ENCODE measurements at places on chromosomes 2 and 18.
A peak's percentile ranks its signal among the peaks of the same experiment; 100 is the strongest.

GRCh38 chr2:229714080-229714735, at the start of gene DNER:
Gene DNER, minus strand, starts transcription at chr2:229714555. Its CDS starts 132 bp downstream, at chr2:229714423.
- peak; percentile 78 for DNase-seq

DNA sequence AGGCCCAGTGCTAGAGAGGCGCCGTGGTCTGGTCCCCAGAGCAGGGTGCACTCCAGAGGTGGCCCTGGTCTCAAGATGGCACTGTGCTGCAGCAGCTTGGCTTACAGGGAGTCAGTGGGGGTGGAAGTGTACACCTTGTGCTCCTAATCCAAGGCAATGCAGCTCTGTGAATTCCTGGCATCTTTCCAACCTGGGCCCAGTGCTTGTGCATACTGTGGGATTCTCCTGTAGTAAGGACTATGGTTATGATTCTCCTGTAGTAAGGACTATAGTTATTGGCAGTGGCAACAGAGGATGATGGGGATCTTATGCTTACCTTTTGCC, 616.7 kb upstream of the REG3G start:
- DNase-seq: no peak

DNA sequence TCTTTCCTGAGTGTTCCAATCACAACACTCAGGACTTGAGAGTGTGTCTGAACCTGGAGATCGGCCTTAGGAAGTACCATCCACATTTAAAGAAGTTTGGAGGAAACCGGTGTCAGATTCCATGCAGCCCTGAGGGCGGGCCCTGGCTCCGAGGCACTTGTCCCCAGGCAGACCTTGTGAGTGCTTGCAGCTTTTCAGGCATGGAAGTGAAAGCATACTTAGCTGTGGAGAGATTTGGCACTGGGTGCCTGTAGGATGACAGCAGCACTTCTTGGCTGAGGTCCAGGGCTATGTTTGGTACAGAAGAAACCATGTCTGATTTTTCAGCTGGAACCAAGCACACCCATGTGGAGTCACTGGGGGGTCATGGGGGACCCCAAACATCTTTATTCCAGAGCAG, 230.8 kb downstream of the SEPTIN10 start:
- DNase-seq: peak; percentile 84

GRCh38 chr2:100844514-100844913, 24.6 kb downstream of the NPAS2 start:
- DNase-seq: no peak

DNA sequence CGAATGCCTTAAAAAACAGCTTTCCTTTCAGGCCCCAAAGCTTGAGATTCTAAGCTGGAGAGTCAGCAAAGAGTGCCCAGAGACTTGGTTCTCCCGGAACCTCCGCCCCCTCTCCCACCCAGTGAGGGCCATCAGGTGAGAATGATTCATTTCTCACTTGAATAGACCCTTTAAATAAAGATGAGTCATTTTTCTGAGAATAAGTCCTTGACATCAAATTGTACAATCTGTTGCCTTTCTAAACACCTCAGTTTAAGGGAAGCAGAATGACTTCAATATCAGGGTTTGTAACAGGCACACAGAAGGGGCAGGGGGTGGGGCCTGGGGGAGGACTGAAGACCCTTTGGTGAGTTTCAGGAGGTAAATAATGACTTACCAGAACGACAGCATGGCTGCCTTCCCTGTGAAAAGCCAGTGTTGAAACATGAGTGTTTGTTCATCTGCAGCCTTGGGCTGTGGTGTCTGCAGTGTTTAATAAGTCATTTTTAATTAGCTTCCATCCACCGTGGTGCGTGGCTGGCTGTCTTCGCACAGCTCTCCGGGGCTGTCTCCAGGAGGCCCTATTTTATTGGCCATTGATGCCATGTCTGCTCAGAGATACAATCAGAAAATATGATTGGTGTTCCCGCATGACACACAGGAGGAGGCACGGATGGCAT, 134.9 kb upstream of the ZNF236 start:
- DNase-seq: no peak

DNA sequence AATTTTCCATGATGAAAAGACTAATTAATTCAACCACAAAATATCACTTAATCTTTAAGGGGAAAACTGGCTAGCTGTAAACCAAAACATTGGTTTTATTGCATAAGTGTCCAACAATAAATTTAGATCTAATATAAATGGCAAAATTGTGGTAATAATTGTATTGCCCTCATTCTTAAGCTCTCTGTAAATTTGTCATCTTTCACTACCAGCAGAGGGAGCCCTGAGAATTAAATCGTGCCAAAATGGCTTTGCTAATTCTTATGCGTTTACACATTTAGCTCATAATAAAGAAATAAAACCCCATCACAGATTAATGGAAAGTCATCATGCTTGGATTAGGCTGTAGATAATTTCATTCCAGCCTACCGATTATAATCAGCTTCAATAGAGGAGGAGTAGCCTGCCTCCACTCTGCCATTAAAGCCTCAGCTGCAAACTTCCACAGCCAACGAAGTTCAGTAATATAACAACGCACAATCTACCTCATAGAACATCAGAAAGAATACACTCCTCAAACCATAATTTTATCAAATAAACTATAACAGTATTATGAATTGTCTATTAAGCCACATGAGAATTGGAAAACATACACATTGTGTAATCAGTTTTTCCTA, 70.0 kb upstream of the ATP5MC3 start:
- DNase-seq: peak; percentile 94

DNA sequence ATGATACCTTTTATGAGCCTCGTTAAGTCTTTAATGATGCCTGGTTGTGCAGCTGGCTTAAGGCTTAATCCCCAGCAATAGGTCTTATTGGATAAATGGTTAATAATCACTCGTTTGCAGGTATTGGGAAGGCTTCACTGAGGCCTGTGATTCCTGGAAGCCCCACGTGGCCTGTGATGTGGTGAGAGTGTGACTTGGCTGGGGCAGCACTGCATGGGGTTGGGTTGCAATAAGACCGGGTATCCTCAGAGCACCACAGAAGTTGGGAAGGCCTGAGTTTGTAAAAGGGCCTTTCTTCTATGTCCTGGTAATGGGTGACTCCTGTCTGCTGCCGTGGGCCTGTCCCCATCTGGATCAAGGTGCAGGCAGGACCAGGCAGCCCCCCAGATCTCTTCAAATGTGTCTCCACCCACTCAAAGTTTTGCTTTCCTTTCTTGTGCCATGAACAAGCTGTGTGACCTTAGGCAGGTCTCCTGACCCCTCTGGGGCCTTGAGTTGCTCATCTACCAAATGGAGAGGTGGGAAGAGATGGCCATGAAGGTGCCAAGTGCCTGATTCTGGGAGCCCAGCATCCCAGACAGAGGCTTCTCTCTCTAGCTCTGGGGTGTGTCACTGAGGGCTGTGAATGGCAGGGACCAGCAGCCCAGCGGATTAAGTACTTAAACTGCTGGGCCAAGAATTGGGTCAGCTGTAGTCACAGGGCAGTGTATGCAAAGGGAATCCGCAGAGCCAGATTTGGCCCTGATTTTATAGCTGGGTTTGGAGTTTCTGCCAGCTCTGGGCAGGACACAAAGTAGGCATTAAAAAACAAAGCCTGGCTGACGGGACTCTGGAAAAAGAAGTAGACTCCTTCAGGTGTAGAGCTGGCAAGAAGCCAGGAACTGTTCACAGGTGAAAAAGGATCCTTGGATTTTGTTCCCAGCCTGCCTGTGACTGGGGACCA, 24.4 kb downstream of the LBH start:
- DNase-seq: peak; percentile 65

DNA sequence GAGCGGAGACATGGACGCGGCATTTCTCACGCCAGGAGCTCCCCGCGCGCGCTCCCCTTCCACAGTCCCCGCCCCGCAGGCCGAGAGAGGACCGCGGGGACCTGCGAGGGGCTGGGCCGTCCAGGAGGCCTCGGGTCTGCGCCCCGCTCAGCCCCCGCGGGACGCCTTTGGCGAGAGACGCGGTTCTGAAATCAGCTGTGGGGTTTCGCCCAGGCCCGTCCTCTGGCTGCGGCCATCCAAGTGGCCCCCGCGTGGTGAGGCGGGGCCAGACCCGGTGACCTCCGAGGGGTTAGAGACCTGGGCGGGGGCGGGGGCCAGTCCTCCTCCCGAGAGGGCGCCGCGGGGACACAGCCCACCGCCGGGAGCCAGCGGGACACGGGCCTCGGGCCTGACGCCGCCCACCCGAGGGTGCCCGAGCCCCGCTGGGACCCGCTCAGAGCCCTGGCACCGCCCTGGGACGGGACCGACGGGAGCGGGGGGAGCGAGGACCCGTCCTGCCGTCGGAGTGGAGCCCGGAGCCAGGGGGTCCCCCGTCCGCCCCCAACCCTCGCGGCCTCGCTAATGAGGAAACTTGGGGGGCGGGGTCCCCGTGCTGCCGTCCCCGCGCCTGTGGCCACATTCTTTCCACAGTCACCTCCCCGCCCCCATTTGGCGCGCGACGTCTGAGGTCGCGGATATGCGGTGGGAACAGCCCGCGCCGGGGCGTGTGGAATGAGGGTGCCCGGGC, 6.1 kb upstream of the SALL3 start:
- no peak for DNase-seq

DNA sequence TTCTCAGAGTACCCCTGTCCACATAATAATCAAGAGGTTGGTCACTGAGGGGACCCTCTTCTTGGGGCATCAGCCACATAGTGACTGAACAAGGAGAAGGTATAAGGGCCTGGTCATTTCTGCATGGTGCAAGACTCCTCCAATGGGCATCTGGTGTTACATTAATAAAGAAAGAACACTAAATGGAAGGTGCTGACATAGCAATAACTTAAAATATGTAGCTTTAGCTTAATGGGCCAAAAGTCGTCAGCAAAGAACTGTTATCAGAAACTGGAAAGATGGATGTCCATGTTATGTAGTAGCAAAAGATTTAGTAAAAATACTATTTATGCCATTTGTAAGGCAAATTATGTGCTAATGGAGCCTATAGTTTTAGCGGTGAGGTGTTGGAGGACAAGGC, 916.5 kb upstream of the SOX11 start:
- DNase-seq: no peak

GRCh38 chr2:12486205-12487118, 230.3 kb upstream of the TRIB2 start:
- no peak for DNase-seq

DNA sequence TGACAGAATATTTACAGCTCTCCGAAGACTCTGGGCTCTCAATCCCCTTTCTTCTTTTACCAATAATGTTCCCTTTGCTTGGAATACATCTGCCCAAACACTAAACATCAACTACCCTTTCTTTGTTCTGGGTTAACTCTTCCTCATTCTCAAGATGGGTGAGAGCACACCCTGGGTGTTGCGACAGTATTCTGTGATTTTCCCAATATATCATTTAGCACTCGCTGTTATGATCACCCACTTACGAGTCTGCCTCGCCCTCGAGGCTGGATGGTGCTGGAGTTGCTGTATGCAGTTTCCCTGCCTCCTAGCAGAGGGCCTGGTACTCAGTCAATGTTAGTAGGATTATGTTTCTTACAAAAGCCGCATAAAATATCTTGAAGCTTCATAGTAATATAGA, 93.2 kb downstream of the SOCS6 start:
- DNase-seq: no peak

DNA sequence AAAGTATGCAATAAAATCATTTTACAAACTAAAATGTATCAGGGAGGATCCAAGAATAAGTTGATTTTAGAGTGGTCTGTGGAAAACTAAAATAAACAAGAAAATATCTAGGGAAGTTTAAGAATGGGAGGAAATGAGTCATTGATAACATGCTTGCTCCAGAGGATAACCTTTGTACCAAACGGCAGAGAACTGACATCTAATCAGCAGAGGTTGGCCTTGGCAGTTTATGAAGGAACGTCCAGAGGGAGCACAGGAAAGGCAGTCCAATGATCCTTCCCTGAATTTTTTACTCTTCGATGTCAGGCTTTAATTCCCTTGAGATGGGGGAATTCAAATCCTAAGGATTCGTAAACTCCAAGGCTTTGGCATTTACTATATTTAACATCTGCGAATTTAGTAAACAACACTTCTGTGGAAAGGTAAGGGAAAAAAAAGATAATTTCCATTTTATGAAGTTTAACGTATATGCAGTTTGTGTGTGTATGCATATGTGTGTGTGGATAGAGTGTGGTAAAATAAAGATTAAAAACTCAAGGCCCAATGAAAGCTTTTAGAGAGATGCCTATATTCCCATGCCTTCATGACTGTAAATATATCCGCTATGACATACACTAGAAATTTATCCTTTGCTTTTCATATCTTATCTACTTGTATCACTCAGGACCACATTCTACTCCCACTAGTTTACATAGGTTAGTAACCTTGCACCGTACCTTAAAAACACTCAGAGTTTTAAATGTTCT, 8.7 kb upstream of the INPP1 start:
- DNase-seq: no peak

- no peak for DNase-seq
These were observed 83.9 kb downstream of the WDSUB1 start for GRCh38 chr2:159202568-159203071.

GRCh38 chr2:37061013-37061711, 23.0 kb downstream of the HEATR5B start:
- DNase-seq: no peak

GRCh38 chr18:46574743-46575115, 82.3 kb downstream of the LOXHD1 start:
- DNase-seq: no peak

GRCh38 chr2:60742419-60742818, 13.6 kb upstream of the PAPOLG start:
- DNase-seq: no peak

GRCh38 chr2:32824070-32824809, 122.5 kb upstream of the LTBP1 start:
- DNase-seq: no peak

DNA sequence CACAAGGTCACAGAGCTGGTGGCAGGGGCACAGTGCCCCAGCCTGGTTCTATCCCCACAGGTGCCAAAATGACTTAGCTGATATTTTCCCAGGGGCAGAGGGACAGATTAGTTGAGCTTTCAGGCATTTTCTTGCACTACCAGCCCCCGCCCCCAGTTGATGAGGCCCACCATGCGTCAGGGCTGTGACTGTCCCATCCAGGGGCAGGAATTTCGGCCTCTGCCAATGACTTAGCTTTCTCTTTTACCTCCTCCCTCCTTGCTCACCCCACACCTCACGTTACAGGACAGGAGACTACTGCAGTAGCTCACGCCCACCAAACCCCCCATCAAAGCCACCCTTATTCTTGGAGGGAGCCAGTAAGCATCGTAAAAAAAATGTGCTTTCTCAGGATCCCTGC, 31.5 kb downstream of the MRO start:
- no peak for DNase-seq

DNA sequence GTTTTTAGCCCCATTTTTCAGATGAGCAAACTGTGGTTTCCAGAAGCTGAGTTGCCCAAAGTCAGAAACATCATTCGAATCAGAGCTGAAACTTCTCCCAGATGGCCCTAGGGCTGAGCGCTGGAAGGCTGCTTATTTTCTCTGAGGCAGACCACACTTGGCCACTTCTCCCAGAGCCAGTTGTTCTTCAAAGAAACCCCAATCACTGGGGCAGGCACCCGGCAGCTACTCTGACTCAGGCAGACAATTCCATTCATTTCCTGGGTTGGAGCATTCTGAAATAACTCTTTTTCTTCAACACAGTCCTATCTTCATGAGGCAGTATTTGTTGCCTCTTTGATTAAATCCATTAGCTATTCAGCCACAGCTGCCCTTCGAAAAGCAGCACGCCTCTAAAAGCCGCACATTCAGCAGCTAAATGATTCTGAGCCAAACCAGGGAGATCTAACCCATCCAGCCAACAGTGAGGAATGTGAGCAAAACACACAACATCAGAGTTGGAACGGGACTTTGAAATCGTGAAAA, 40.9 kb downstream of the LRATD1 start:
- DNase-seq: no peak

All from NCI-H510A treated with DMSO at 0.1 percent for 48 hours (cell line).